GM20000 (cell line): ENCODE measurements at places on chromosomes 1 and 21.

DNA sequence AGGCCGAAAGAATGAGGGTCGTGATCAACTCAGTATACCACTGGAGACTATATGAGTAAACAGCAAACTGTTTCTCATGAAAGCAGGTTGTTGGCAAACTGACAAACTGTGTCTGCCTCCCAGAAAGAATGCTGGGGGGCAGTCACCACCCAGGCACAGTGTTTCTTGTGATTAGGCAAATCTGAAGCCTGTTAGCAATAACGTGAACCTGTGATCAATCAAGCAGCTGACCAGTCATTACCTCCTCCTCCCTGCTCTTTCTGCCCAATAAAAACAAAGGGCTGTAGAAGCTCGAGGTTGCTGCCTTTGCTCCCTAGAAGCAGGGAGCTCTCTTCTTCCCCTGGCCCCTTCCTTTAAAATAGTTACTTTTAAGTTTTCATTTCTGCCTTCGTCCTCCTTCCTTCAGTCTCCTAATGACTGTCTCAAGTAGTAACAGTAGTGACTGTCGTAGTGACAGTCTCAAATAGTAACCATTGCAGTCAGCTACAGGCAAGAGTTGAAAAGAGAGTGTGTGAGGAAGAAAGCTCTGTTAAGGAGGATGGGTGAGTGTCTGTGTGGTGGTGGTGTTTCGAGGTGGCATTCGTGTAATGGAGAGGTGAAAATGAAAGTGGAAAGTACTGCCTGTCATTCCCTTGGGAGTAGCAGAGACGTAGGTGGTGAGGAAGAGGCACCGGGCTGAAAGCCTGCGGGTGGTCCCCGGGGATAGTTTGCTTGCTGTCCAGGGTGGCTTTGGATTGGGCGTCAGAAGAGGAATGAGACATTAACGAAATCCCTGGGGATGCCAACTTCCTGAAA is 14.5 kb downstream of the HHAT start:
- DNase-seq = no peak

DNA sequence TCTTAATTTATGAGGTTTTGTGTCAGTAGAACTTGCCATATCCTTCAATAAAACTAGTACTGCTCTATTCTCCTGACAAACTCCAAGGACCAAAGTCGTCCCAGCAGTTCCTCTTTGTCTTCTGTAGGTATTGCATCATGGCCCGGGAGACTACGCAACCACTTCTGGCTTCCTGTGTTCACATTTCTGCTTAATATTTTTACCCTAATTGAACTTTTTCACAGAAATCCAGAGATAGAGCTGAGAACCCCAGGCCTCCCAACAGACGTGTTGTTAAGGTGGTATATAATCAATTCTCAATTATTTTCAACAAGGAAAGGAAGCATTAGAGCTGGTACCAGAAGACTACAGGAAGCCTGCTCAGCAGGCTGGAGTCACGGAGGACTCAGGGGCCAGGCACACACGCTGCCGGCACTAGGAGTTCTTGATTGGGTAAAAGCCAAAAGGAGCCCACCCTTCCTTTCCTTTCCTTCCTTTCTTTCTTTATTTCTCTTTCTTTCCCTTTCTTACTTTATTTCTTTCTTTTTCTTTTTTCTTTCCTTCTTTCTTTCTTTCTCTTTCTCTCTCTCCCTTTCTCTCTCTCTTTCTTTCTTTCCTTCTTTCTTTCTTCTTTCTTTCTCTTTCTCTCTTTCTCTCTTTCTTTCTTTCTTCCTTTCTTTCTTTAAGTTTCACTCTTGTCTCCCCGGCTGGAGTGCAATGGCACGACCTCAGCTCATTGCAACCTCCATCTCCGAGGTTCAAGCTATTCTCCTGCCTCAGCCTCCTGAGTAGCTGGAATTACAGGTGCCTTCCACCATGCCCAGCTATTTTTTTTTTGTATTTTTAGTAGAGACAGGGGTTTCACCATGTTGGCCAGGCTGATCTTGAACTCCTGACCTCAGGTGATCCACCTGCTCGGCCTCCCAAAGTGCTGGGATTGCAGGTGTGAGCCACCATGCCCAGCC is 173.7 kb downstream of the ZBTB18 start:
- DNase-seq = no peak

DNA sequence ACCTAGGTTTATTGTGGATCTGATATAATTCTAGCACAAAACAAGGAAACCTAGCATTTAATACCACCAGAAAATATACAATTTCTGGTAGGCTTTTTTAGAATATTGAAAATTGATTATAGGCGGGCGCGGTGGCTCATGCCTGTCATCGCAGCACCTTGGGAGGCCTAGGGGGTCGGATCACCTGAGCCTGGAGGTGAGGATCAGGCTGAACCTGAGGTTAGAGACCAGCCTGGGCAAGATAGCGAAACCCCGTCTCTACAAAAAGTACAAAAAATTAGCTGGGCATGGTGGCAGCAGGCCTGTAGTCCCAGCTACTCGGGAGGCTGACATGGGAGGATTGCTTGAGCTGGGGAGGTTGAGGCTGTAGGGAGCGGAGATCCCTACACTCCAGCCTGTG is 948 bp upstream of the COP1 start:
- no peak for DNase-seq

DNA sequence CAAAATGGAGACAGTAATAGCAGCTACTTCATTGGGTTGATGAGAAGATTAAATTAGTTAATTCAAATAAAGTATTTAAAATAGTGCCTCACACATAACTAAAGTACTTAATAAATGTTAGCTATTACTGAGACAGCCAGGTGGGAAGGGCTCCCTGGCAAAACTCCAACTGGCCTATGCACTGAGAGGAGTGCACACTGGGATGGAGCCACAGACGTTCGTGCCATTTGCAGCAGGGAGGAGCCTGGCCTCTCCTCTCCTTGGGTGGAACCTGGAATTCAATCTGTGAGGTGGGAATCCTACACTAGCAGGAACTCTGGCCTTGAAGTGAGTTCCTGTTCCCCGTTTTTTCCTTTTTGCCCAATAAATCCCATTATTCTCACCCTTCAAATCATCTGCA is 28.1 kb downstream of the SLC5A9 start:
- DNase-seq = no peak

- DNase-seq = peak; percentile 52
These were observed 186.1 kb downstream of the CLEC20A start for GRCh38 chr1:178310685-178311105.

DNA sequence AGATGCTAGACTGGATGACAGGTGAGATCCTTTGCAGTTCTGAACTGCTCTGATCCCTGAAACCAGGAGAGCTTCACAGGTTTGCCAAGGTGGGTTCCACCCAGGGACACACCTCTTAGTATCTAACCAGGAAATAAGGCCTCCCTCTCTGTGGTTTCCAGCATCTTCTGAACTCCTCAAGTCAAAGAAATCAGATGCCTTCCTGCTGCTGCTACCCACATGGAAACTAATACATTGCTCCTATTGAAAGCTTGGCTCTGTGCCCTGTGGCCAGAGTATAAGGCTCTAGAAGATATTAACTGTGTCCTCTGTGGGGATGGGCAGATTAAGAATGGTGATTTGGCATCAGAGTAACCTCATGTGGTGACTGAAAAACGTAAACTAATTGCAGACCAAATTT is 75.0 kb upstream of the MRPS6 start:
- no peak for DNase-seq

- DNase-seq = no peak
These were observed 68.7 kb upstream of the FAM3B start for GRCh38 chr21:41247561-41248545.

DNA sequence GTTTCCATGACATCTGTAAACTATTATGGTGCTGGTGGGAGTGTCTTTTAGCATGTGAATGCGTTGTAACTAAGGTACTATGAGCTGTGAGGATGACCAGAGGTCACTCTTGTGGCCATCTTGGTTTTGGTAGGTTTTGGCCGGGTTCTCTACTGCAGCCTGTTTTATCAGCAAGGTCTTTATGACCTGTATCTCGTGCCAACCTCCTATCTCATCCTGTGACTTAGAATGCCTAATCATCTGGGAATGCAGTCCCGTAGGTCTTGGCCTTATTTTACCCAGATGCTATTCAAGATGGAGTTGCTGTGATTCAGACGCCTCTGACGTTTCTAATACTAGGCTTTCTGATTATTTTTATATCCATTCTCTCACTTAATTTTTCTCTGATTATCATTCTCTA is 9.4 kb downstream of the NCAM2 start:
- no peak for DNase-seq

DNA sequence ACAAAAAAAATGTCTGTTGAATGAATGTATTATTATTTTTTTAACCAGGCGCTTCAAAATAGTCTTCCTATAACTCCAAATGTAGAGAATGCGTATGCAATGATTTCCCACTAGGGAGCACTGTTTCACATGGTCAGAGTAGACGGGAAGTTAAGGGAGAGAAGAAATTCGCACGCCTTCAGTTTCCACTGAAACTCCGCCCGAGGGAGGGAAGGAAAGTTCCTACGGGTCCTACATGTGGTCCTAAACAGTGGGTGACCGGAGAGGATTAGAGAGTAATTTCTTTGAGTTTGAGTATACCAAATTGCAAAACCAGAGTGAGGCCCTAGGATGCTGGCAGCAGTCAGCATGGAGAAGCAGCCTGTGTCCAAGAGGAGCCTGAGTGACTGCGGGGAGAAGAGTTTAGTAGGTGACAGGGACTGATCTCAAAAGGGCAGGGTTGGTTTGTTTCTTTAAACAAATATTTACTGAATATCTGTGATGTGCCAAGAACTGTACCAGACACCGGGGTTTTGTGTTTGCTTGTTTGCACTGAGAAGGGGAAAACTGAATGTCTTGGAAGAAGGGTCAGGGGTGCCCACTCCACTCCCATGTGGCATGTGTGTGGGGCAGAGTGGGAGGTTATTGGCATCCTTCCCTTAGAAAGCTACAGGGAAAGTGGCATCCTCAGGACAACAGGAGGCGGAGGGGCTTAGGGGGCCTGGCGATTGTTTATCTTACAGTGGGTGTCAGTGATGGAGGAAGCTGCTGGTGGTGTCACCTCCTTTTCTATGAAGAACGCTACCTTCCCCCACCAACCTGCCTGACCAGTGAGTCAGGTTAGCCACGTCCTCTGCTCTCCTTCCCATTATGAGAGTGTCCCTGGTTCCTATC is 22.8 kb downstream of the RNU5D-1 start:
- no peak for DNase-seq

- DNase-seq = no peak
These were observed 31.3 kb upstream of the ROR1 start for GRCh38 chr1:63742526-63742925.

DNA sequence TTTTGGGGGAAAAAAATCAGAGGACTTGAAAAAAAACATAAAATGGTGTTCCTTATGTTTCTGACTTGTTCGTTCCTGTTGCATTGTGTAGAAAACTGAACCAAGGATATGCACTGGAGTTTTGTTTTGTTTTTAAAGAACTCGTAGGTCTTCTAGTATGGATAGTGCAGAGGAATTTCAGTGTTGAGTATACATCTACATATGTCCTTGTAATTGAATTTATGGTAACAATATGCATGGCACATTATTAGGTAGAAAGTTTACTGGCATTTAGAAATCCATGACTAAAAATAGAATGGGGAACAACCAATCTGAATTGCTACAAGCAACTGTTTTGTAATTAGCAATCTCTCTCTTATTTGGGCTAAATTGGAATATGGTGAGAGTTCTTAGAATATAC is 188.3 kb upstream of the ZRANB2 start:
- DNase-seq = no peak

DNA sequence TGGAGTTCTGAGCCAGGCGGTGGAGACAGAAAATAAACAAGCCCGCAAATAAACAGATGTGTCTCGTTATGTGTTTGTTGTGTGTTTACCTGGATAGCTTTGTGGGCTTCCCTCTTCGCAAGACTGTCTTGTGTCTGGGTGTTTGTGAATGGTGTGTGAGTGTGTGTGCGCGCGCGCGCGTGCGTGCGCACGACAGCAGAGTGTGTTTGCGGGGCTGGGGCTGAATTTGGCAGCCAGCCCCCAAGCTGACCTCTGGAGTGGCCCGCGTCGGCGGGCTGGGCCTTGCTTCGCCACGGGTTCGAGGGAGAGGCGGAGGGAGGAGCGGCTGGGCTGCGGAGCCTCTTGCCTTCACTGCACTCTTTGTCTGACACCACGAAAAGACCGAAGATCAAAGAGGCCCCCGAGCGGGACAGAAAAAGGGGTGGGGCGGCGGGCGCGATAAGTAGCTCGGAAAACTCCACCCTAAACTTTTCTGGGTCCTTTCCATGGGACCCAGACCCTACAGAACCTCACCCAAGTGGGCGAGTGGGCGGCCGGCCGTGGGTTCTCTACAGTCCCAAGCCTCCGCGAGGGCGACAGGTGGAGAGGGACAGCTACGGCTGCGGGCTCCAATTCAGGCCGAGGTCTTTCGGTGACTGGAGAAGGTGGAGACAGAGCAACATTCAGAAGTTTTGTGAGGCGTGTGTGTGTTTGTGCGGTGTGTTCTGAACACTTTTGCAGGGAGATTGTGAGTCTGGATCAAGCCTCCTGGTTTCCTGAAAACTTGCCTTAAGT is 14.5 kb downstream of the PAX7 start:
- DNase-seq = peak; percentile 24
